A549 (cell line): ENCODE measurements at places on chromosomes 3 and 15.

GRCh38 chr3:21331857-21332256 is 419.2 kb downstream of the ZNF385D start:
- no peak for DNase-seq

DNA sequence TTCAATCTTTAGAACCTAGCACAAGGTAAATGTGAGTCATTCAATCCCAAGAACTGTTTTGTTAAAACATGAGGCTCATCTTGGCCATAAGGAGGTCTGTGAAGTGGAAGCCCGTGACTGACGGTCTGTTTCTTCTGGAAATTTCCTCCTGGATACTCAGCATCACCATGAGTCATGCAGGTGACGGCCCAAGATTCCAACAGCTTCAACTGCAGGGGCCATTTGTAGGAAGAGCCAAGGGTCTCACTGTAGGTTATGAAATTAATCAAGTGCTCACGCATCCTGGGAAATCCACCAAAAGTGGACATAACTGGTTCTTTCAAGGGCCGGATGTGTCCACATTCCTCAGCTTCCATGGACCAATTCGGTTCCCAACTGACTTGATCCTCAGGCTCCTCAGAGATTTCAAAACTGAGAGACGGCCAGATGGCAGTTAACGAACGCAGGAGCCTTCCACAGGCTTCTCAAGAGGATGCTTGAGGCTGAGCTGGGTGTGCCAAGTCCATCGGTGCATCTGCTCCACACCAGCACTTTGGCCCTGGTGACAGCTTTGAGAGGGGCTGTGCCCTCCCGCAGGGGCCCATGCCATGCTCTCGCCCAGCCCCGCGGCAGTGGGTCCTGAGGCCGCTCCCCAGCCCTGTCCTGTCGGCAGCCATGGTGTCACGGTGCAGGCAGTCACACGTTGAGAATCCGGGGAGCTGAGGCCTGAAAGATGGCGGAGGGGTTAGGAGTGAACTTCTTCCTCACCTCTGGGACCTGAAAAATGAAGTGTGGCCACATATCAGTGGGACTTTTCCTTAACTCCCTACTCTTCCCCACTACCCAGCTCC is 8.5 kb downstream of the MAP6D1 start:
- DNase-seq, result no peak

DNA sequence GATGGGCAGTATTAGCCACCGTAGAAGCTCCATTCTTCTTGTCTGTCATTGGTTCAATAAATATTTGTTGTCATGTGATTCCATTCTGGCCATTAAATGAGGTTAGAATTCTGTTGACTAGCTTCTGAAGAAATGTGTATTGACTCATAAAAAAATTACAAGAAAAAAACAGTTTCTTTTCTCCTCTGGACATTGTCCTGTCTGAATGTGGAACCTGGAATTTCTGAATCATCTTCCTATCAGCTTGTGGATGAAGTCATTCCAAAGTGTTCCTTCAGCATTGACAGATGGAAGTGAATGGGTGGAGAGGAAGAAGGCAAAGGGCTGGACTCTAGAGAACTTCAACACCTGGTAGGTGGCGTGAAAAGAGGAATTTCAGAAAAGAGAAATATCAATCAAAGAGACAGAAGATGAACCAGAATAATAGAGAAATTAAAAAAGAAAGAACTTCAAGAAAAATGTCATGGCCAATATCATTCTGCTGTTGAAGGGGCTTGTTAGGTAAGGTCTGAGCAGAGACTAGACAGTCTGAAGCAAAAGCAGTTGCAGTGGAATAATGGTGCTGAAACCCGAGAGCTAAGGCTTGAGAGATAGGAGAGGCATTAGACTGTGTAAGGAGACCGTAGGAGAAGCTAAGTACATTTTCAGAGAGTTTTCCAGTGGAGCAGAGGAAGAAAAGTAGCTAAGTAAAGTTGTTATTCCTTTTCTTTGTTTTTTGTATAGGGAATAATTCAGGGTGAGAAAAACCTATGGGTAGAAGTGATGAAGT is 806.6 kb downstream of the SQOR start:
- DNase-seq, result no peak

- DNase-seq, result no peak
Measured at GRCh38 chr3:64343689-64344430, 118.6 kb upstream of the PRICKLE2 start.

- no peak for DNase-seq
Measured at GRCh38 chr15:82275410-82275809, 12.8 kb downstream of the SAXO2 start.

DNA sequence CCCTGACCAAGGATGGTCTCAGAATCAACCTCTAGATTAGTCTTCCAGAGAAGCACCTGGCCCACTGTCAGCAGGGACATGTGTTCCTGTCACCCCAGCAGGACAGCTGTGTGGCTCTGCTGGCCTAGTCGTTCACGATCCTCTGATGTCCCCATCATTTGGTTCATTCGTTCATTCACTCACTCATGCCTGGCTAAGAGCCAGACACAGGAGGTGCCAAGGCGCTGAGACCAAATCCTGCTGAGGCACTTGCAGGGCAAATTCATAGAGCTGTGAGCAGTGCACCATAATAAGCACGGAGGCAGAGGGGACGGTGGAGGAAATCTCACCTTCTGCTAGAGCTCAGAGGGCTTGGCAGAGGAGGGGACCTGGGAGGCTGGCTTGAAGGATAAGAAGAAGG is 49.9 kb upstream of the FGD5 start:
- DNase-seq, result no peak
